ENCODE measurements at places on chromosomes 6 and 20.

- no peak for DNase-seq
These were observed 38.1 kb downstream of the PNLDC1 start for GRCh38 chr6:159838020-159838744.

- DNase-seq: no peak
These were observed 208.1 kb downstream of the BCKDHB start for GRCh38 chr6:80314531-80314930.

DNA sequence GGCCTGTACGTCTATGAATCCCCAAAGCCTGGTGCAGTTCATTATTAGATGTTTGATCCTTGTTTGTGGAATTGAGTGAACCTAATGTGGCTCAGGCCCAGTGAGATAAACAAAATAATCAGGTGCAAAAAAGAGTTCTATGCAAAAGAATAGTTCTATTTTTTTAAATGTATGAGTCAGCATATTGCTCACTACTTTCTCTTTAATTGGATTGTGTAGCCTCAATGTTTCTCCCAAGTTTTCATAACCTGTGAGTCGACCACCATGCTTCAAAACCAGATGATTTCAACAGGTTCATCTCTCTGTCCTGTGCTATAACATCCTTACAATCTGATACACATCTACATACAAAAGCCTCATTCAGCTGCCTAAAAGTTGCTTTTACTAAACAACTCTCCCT is 116.5 kb upstream of the HDAC2 start:
- no peak for DNase-seq

- DNase-seq: no peak
These were observed 7.4 kb upstream of the CCDC167 start for GRCh38 chr6:37507077-37507476.

DNA sequence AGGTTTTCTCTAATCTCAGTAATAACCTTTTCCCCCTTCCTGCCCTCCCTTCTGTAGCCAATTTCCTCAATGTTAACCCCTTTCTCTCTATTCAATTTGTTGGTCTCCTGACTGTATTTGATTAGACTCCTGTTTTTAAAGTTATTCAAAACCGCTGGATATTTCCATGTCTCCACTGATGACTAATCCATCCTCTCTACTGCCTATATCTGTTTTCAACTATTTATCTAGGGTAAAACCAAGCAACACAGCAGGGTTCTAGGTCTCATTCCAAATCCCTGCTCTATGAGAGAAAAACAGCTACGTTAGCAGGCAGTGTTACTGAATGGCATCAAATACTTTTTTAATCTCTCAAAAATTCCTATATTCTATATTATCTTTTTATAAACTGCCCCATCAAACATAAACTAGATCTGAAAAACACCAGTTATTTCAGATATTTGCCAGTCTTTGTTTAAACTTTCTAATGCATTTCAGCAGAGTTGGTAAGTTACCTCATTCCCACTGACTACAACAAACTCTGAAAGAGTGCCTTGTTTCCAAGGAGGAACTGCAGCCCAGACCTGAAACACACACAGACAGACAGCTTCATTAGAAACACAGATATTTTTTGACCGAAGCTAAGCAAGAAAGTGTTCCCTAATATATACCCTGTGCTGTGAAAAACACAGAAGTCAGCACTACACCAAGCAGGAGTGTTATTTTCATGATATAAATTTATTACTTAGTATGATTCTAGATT is 8.2 kb downstream of the RTN4IP1 start:
- DNase-seq: no peak

DNA sequence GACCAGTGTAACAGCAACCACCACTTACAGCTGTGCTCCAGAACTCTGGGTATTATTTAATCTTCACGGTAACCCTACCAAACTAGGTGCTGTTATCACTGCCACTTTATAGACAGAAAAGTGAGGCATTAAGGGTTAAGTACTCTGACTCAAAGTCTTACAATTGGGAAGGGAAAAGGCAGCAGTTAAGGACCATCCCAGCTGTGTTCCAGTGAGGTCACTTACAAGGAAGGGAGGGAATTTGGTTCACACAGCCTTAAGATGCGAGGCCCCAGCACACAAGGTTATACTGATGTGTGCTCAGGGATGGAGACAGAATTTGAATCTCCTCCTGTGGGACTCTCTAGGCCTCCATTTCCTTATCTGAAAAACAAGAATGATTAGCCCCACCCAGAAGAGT is 46.7 kb downstream of the TRERF1 start:
- no peak for DNase-seq

- no peak for DNase-seq
These were observed 224.2 kb downstream of the CLIC5 start for GRCh38 chr6:45791211-45792168.

DNA sequence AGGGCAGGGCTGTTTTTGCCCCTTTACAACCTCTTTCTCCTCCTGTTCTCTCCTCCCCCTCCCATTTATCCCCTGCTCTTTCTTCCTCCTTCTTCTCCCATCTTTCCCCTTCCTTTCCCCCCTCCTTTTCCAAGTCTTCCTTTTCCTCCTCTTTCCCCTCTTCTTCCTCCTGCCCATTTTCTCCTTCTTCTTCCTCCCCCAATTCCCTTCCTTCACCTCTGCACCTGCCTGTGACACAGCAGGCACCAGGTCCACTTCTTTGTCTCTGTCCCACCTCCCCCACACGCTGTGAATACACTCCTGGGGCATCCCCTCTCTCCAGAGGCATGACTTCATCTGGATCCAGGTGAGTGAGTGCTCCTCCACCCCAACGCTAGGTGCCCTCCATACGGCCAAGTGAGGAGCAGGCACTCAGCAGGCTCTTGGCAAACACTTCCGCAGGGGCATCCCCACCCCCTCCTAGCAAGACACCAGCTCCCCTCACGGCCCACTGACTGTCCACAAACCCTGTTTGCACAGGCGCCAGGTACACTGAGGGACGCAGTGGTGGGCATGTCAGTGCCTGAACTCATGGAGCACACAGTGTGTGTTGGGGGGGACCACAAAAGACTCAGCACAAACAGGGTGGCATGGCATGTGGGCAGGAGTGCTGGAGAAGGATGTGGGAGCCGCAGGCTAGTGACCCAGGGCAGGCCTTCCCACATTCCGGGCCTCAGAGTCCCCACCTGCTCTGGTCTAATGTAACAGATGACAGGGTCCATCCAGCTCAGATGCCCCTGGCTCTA is 10.7 kb upstream of the TLDC2 start:
- DNase-seq: no peak

DNA sequence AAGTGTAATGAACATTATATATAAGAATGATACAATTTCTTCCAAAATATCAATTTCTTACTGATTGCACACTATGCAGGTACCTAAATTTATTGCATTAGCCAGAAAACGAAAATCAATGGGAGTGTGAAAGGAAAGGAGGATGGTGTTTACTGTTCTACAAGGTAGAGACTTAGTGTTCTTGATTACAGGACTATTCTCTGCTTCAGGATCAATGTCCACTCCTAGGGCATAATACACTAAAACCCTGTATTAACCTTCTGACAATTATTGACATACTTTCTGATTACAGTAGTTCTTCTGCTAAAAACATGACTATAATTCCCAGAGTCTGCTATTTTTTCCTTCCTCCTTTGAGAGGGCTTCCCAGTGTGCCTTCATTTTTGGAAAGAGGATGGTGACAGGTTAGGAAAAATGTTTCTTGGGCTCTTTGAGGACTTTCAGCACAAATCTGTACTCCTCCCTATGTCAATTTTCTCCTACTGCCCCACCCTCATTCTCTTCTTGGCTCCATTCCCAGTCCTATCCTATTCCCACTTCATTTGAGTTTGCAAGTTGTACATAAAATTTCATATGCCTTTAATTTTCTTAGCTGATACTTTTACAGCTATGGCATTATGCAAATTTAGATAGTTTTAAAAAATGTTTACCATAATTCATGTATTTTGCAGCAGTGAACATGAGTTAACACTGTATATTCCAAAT is 278.9 kb downstream of the CENPW start:
- no peak for DNase-seq
